ENCODE measurements at places on chromosomes 13 and 19.

DNA sequence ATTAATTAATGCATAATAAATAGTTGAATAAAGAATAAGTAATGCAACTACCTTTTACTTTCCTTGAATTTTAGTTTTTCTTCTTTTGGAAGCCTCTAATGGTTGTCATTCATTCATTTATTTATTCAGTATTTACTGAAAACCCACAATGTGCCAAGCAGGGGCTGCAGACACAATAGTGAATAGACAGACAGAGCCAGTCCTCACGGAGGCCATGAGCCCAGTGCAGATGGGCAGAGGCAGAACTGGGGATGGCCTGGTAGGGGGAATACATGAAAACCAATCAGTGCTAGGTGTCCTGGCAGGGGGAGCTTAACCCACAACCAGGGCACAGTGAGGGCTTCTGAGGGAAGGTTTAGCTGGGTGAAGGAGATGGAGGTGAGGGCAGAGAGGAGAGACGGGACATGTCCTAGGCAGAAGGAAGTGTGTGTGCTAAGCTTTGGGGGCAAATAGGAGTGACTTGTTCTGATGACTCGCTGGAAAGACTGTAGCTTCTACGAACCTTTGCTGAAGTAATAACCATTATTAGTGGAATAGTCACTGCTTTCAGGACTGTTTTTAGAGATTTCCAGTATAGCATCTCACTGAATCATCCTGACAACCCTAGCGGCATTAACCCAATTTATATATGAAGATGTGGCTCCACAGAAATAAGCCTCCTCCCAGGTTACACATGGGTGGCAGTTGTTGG, 55.9 kb downstream of the ERCC5 start:
- DNase-seq: no peak

GRCh38 chr13:95002126-95002525, 289.8 kb upstream of the SOX21 start:
- no peak for DNase-seq

- DNase-seq: no peak
Observed at GRCh38 chr13:70856711-70857110, 748.5 kb upstream of the KLHL1 start.

DNA sequence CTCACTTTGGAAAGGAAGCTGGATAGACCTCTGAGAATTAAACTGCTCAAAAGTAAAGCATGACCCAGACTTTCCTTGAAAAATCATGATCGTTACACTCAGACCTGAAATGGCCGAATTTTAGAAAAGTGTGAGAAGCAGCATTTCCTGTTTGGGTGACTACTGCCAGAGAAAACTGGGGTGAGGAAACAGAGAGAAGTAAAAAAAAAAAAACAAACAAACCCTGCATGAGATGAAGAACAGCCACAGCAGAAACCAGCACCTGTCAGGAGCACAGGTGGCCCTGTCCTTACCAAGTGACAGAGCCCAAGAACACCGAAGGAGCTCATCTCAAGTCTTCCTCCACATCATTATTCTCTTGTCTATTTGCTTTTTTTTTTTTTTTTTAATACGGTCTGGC, 12.0 kb upstream of the ADPRHL1 start:
- no peak for DNase-seq

DNA sequence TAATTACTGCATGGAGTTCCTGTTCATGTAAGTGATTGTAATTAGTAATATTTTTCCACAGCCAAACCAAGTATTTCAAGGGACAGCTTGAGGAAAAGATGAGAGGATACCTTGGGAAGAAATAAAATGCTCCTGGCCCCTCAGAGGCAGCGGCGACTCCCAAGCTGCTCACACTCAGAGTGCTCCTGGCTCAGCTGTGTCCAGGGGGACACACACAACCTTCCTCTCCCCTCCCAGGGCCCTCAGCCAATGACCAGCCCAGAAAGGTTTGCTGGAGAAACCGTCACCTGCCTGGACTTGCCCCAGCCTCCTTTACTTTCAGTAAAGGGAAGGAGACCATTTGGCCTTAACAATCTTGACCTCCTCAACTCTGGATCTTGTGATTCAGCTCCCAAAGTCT, 51.1 kb downstream of the CRYL1 start:
- no peak for DNase-seq
